NCI-H2171 (cell line): ENCODE measurements at places on chromosomes 11 and 22.
A peak's percentile ranks its signal among the peaks of the same experiment; 100 is the strongest.

- no peak for DNase-seq
These were observed 21.4 kb upstream of the STK33 start for GRCh38 chr11:8615291-8616032.

GRCh38 chr22:19941365-19942082, at the start of the genes COMT and TXNRD2:
TSS of gene COMT (plus strand) at chr22:19941772. CDS start at chr22:19962527, 20,755 bp downstream.
TSS of gene TXNRD2 (minus strand) at chr22:19941818. CDS start at chr22:19941803, 15 bp downstream.
- peak; percentile 58 for DNase-seq

- DNase-seq, result no peak
These were observed 86.8 kb upstream of the TEAD1 start for GRCh38 chr11:12587333-12587991.

- DNase-seq, result no peak
These were observed 137.5 kb downstream of the LDLRAD3 start for GRCh38 chr11:36081274-36081945.

- no peak for DNase-seq
These were observed 35.9 kb upstream of the HORMAD2 start for GRCh38 chr22:30044369-30044768.

DNA sequence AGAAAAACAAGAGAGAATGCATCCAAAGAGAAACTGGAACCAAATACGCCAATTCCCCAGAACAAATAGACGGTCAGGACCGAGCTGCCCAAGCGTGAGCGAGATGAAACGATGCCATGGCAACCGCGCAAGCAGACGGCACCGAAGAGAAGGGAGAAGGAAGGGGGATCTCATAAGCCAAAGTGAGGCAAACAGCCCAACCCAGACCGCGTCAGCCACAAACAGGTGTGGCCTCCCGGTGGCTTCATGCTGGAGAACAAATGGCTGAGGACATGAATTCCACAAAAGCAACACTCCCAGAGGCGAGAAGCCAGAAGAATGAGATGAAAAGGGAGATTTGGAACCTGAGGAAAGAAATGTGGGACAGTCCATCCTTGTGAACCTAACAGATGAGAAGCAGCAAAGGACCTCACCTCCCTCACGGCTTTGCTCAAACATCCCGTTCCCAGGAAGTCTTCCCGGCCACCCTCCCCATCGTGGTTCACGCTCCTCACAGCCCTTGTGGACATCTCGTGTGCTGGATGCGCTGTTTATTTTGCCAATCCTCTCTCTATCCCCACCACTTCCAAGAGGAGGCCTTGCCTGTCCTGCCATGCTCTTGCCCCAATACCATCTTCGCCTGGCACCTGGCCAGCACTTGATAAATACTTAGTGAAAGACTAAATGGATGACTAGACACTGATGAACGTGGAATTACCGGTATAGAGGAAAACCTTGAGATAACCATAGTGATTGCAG, 89.1 kb upstream of the RTL6 start:
- peak; percentile 83 for DNase-seq

- peak; percentile 57 for DNase-seq
These were observed 3.3 kb downstream of the IL18BP start for GRCh38 chr11:72001834-72002591.

- peak; percentile 47 for DNase-seq
These were observed 297.9 kb upstream of the C11orf87 start for GRCh38 chr11:109123816-109124787.

- no peak for DNase-seq
These were observed 26.1 kb downstream of the TMEM184B start for GRCh38 chr22:38246692-38247091.

DNA sequence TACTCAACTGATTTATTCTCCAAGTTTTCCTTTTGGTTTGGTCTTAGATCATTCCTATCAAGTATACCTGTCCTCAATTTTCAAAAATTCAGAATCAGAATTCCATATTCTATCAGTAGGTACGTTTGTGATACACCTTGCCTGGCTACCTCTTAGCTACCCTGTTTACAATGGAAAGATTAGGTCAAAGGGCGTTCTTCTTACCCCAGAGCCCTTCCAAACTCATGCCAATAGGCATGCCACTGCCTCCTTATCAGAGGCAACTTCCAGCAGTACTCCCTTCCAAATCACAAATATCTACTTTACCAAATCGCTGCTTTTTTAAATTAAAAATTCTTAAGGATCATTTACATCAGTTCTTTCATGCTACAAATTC, 1.0 kb downstream of the PATL1 start:
- DNase-seq, result no peak

DNA sequence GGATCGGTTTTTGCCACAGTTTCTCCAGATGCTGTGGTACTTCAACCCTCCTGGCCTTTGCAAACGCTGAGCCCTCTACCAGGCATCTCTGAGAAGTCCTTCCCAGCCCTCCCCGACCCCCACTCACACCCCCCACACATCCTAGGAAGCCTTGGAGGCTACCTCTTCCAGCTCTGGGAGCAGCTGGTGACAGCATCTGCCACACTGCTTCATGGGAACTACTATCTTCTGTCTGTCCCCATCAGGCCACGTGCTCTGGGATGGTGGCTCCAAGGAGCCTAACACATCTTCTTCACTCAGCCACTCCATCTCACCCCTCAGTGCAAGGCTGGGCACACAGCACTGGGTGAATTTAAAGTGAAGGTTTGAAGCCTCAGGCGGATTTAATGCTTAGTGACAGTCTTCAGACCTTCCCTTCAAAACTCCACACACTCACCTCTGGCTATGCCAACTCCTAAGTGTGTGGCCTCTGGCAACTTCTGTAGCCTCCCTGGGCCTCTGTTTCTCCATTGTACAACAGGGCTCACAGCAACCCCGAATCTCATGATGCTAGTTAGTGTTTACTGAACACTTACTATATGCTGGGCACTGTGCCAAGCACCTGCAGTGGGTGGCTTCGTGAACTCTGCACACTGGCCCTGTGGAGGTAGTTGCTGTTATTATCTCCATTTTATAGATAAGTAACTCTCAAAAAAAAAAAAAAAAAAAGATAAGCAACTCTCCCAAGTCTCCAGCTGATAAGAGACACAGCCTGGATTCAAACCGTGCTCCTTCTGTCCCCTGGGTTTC, 7.3 kb upstream of the TP53I11 start:
- peak; percentile 53 for DNase-seq

DNA sequence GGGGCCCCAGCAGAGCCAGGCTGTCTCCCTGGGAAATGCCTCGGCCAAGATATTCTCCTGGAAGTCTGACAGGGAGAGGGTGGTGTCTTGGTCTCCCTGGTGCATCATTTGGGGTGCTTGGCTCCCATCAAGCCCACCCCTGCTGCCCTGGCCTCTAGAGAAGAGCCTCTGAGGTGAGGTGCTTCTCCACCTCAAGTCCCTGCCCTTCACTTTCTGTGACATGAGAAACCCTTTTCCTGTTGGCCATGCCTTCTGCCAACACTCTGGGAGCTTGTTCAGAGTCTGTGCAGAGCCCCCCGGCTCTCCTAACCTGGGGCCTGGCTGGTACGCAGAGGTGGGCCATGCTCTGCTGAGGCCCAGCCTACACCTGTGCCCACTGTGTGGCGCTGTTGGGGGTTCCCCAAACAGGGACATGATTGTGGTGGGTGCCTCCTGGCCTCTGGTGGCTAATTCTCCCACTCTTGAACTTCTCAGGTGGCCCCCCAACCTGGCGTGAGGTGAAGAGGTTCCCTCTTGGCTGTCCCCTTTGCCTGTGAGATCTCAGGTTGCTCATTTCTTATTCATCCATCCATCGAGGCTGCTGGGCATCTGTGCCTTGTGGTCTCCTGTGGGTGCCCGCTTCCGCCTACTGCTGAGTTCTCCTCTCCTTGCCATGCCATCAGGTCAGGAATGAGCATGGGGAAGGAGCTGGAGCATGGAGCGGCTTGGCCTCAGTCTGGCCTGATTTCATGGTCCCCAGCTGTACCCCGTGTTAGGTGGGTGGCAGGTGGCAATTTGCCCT, 19.2 kb upstream of the DGCR8 start:
- no peak for DNase-seq

GRCh38 chr11:73197348-73197747, 20.7 kb upstream of the P2RY2 start:
- no peak for DNase-seq

- DNase-seq, result no peak
These were observed 15.1 kb downstream of the DTX4 start for GRCh38 chr11:59187035-59187434.

DNA sequence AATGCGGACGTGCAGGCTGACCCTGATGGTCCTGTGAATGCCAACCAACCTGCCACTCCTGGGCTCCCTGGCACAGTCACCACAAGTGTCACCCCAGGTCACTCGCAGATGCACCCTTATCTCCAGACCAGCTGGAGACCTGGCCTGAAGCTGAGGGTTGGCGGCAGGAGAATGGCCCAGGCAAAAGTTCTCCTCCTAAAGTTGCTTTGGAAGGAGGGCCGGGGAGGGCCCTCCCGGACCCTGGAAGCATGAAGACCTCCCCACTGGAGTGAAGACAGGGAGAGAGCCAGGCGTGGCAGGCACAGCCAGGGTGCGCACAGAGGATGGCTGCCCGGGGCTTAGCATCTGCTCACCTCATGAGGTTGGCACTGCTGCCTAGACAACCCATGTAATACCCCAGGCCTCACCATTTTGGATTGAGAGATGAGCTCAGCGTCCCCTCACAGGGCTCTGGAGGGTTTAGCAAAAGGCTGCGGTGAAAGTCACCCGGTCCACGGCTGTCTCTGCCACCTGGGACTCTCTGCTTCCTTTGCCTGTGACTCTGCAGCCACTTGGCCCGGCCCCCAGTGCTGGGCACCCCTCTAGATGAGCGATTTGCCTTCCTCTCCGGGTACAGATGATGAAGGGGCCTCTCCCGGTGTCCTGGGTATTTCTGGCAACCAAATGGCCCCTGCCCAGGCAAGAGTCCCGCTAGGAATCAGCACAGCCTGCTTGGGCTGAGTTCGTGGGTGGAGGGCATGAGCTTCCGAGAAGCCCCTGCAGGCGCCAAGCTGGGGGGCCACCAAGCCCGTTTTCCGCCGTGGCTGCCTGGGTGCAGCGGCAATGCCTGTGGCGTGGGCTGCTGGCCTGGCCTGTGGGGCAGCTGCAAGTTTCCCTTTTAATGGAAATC, 48.3 kb upstream of the SEPTIN5 start:
- no peak for DNase-seq

- DNase-seq, result no peak
These were observed 23.3 kb upstream of the LRRC32 start for GRCh38 chr11:76693806-76694205.

GRCh38 chr11:13902523-13902922, 60.0 kb upstream of the SPON1 start:
- no peak for DNase-seq

GRCh38 chr11:79409330-79409729, 31.5 kb downstream of the TENM4 start:
- DNase-seq, result no peak

GRCh38 chr11:57144531-57145320, 37.0 kb upstream of the LRRC55 start:
- DNase-seq, result no peak

DNA sequence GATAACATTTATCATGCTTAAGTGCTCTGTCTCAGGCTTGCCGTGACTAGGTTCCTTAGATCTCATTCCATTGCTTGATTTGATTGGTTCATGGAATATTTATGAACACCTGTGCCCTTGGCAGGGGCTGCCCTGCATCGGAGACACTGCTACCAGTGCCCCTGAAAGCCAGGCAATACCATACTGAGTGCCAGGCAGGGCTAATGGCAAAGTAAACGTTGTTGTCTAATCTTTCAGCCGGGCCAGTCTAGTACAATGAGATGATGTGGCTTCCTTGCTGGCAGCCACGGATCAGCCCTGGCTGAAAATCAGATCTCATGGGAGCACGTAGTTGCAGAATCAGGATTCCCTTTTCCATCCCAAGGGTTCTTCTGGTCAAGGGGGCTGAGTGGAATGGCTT, 5.0 kb upstream of the PGA3 start:
- no peak for DNase-seq

GRCh38 chr11:69841859-69842698, 22.9 kb upstream of the FGF3 start:
- DNase-seq, result no peak

DNA sequence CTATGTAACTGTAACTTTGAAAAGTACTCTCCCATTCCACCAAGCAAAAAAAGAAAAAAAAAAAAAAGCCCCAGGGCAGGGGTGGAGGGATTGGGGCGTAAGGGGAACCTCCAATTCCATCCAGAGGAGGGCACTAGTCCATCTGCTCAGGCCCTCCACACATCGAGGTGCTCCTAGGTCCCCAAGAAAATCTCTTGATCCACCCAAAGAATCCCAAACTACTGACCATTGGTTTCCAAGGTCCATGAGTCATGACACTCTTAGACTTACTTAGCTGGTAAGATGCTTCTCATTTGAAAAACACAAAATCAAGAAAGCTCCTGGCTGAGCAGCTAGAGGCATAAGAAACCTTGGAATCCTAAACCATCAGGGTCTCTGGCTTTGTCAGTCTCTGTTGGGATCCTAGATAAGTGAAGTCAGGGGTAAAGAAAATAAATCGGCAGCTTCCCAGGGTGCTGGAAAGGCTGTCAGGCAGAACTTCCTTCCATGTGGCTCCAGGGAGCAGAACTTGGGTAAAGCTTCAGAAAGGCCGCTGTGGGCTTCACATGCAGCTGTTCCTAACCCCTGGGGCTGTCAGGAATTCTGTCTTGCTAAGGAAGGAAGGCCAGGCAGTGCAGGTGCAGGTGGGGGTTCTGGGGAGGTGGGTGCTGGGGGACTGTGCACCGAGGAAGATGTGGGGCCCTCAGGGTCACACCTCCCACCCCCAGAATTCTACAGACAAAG, 49.4 kb upstream of the ADA2 start:
- DNase-seq, result no peak

- no peak for DNase-seq
These were observed 58.1 kb downstream of the MIAT start for GRCh38 chr22:26715392-26715936.
